ENCODE measurements at places on chromosomes 5 and 9.

DNA sequence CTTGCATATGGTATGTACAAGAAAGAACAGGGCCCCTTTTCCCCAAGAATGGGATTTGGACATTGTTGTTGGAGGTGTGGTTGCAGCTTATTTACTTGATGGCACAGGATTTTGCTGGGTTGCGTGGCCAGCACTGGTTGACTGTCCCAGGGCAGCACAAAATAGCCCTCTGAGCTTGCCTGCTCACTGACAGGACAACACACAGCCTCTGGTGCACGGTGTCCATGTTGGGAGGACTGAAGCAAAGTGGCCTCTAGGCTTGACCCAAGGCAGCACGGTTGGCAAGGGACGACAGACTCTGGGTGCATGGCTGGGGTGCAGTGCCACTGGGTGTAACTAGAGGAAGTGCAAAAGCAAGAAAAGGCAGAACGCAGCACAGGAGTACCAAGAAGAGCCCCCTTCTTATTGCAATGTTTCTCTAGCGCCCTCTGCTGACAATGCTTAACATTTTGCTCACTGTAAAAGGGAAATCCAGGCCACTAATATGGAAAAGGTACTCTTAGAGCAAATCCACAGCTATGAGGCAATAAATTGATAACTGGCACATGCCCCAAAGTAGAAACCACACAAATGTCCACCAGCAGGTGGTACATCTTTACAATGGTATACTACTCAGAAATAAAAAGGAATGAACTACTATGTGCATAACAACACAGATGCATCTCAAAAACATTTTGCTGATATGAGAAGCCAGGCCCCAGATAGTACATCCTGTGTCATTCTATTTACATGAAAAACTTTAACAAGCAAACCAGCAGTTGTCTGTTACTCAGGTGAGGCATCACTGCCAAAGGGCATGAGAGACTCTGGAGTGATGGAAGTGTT lies 47.4 kb upstream of the BARX1 start:
- no peak for DNase-seq

DNA sequence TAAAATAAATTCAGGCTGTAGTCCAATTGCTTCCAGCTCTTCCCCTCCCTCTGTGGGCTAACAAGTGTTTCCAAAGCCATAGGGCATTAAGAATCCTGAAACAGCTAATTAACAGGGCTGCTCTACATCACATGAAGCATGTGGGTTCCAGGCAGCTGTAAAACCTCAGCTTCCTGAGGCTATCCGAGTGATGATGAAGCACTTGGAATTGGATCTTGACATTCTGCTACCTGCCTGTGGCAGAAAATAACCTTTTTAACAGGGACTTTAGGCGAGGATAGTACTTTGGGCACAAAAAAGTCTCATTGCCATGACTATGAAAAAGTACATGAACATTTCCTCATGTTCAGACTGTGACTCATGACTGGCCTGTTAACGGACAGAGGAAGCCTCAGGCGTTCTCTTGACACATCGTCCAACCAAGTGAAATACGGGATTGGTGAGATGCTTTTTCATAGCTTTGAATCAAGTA lies 107.2 kb downstream of the PDE4D start:
- no peak for DNase-seq

GRCh38 chr5:43418561-43418960 lies 6.4 kb upstream of the CCL28 start:
- DNase-seq, result no peak

GRCh38 chr9:125524583-125525355 lies 182.2 kb downstream of the MAPKAP1 start:
- no peak for DNase-seq

DNA sequence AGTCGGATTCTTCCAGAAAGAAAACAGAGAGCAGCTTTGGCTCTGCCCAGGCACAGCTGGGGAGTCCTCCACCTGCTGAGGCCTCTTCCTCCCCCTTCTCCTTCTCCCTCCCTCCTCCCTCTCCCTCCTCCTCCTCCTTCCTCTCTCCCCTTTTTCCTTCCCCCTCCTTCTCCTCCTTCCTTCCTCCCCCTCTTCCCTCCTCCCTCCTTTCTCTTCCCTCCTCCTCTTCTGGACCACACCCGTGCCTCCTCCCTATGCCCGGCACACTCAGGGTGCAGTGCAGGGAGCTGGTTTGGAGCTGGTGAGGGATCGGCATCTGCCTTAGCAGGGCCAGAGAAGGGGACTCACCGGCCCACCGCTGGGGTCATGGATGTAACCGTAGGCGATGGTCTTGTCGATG lies 30.2 kb downstream of the DBH start:
- no peak for DNase-seq

- no peak for DNase-seq
These were observed 17.1 kb downstream of the RGS3 start for GRCh38 chr9:113480612-113481011.

DNA sequence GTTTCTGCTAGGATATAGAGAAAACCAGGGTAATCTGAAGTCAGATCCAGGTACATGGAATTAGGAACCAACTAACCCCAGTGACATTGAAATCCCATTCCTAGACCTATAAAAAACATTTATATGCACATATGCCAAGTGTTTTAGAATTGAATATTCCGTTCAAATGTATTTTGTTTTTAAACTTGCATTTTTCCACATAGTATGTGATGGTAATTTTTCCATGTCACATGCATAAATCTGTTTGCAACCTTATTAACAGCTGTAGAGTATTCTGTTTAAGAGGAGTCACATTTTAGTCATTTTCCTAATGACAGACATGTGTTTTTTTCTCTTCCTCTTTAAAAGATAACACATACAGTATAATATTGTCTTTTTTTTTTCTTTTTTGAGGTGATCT lies 50.2 kb downstream of the FOCAD start:
- DNase-seq, result no peak

- DNase-seq, result no peak
These were observed 105.0 kb downstream of the GIN1 start for GRCh38 chr5:103014983-103015382.

DNA sequence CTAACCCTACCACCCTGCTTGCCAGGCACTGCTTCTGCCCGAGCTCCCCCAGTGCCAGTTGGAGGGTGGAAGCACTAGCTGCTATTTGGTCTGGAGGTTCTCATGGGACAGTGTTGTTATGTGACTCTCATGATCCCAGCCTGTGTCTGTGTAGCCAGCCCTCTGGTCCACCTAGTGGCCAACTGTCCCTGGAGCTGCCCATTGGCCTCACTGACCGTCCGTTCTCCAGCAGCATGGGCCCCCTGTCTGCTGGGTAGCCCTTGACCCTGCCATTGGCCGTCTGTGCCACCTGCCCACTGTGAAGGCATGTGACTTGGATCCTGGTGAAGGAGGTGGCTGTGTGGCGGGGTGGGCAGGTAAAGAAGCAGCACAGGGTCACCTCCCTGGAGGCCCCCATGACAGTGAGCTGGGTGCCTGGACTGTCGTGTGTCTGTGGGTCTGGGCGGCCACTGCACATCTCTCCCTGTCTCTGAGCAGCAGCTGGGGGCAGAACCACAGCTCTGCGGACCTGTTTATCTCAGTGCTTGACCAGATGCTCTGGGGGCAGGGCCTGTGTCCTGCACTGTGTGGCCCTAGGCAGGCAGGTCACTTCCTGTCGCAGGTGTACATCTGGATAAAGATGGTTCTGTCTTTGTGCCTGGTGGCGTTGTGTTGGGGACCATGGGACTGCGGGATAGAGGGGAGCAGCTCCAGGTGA lies 11.4 kb downstream of the PHF2 start:
- no peak for DNase-seq

- no peak for DNase-seq
These were observed 108.8 kb upstream of the MVB12B start for GRCh38 chr9:126217797-126218196.

DNA sequence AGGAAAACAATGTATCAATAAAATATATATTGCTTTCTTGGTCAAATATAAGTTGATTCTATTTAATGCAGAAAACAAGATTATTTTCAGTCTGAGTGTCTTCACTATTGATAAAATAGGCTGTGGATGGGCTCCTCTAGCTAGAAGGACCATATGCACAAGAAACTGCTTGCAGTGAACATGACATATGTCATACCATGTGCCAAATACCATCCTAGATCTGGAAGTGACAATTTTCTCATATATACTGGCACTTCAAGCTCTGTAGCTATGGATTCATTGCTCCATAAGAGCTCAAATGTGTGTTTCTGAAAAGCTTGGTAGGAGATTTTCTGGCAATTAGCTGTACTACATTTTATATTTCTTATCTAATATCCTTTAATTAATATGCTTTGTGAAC lies 95.6 kb upstream of the CDH6 start:
- DNase-seq, result no peak

GRCh38 chr5:11524188-11524587 lies 380.1 kb downstream of the CTNND2 start:
- DNase-seq, result peak; percentile 90

DNA sequence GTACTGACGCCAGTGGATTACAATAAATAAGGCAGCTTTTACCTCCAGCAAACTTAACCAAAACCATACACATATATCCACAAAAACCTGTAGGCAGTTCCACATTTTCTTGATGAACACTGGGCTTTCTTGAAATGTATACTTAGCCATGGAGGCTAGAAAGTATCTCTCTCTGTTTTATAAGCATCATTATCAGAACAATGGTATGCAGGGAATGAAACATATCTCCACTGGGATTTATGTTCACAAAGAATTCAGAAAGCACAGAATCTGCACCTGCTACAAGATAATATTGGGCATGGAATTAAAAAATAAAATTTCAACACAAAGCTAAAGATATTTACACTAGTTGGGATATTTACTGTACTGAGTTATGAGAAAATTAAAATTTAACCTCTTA lies 126.1 kb upstream of the RASA1 start:
- DNase-seq, result no peak

GRCh38 chr5:154295551-154295950 lies 105.0 kb downstream of the GALNT10 start:
- no peak for DNase-seq

- no peak for DNase-seq
These were observed 29.5 kb downstream of the POU4F3 start for GRCh38 chr5:146368137-146368536.

All from hippocampal formation (tissue), 2 donors.